ENCODE measurements at places on chromosomes 11 and 22.
A peak's percentile ranks its signal among the peaks of the same experiment; 100 is the strongest.

DNA sequence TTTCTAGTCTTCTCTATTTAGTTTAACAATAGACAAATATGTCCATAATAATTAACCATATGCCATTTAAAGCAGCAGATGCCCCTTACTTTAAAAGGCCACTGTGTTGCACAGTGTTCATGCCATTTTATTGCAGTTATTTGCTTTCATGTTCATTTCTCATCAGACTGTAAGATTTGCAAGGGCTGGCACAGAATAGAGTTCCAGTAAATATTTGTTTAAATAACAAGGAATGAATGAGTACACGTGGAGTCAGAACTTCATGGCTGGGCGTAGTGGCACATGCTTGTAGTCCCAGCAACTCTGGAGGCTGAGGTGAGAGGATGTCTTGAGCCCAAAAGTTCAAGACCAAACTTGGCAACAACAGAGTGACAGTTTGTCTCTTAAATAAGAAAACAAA is 1228.6 kb downstream of the LRRC4C start:
- no peak for DNase-seq

- no peak for DNase-seq
Observed at GRCh38 chr11:72446929-72447769, 12.8 kb upstream of the CLPB start.

- no peak for DNase-seq
Observed at GRCh38 chr11:47904048-47904447, 55.9 kb upstream of the NUP160 start.

DNA sequence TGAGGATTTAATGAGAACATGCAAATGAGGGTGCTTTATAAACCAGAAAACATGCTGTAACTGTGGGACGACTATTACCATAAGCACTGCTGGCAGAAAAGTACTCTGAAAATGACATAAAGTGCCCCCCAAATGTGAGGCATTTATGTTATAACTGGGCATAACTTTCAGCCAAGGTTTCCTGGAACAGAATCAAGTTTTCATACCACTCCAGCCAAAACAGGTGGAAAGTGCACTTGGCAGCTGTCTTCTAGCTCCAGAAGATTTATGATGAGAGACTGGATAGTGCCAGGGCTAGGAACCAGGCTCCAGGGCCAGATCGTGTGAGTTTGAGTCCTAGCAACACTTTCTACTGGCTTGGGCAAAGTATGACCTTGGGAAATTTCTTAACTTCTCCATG is 339.2 kb downstream of the TENM4 start:
- no peak for DNase-seq

DNA sequence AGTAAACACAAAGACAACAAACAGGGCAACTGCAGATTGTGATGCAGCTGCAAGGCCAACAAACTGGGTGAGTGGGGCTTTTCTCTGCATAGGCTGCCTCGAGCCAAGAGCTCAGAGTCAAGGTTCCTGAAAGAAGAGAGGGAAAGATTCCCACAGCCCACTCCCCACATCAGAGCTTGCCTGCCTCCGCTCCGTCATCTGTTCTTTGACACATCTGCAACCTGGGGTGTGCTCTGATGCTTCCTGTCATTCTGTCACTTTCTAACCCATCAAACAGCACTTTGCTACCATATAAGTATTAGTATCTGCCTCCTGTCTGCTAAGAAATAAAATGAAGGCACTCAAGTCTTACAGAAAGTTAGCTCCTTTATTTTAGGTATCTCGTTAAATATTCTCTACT is 46.9 kb downstream of the C22orf31 start:
- DNase-seq = no peak

DNA sequence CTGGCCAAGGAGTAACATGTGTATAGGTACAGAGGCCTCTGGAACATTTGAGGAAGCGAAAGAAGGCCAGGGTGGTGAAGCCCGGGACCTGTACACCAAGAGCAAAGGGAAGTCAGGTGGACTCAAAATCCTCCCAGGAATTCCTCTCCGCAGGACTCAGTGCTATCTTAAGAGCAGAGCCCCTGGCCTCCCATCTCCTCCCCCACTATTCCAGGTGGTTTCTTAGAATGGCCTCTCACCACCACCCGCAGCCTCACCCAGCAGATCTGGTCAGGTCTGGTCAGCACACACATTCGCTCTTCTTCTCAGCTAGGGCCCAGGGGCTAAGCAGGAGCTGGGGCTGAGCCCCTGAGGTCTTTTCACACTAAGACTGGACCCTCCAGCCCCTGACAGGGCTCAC is 59.1 kb downstream of the SCGB1A1 start:
- no peak for DNase-seq

DNA sequence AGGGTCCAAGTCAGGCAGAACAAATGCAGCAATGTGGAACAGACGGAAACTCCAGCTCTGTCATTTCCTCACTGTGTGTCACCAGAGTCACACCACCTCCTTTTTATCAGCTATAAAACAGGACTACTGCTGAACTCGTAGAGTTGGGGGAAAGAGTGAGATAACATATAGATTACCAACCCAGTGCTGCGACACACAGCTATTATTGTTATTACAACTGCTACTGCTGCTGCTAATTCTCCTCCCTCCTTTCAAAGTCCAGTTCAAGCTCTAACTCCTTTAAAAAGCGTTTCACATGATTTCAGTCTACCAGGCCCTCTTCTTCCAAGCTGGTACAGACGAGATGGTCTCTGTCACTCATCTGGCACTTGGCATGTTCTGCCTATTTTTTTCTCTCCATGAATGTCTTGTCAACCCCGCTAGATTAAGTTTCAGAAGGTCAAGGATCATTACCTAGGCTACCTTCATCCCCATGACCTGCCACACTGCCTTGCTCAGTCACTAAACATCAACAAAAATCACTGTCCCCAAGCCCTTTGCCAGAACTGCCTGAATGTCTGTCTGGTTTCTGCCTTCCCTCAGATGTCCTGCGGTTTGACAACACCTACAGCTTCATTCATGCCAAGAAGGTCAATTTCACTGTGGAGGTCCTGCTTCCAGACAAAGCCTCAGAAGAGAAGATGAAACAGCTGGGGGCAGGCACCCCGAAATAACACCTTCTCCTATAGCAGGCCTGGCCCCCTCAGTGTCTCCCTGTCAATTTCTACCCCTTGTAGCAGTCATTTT is 3.7 kb upstream of the MTFP1 start:
- DNase-seq = no peak

- no peak for DNase-seq
Observed at GRCh38 chr11:102272047-102272824, 45.0 kb upstream of the BIRC3 start.

GRCh38 chr11:75815345-75816168 is 547 bp downstream of the UVRAG start:
- peak; percentile 29 for DNase-seq

DNA sequence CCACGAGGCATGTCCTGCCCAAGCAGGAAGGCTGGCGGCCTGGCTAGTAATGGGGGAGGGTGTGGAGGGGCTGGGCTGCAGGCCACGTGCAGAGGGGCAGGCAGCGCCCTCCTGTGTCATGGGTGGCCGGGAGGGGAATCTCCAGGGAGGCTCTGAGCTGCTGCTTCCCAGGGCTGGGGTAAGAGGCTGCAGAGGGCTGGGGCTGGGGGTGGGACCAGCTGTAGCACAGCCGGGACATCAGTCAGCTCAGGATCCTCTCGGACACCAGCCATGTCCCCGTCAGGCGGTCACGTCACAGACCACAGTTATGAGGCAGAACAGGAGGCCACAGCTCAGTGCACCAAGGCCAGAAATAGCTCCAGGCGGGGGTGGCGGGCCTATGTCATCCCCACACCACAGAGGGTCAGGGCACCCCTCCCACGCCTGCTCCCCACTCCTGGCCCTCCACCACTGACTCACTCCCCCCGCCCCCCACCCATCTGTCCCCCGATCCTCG is 21.1 kb downstream of the RTN4R start:
- no peak for DNase-seq

- no peak for DNase-seq
Observed at GRCh38 chr11:61949169-61950034, 749 bp upstream of the BEST1 start.

GRCh38 chr11:9573775-9574621 is 528 bp downstream of the WEE1 start:
- DNase-seq = no peak

- DNase-seq = peak; percentile 53
Observed at GRCh38 chr22:40637183-40638150, 948 bp upstream of the MRTFA start.

DNA sequence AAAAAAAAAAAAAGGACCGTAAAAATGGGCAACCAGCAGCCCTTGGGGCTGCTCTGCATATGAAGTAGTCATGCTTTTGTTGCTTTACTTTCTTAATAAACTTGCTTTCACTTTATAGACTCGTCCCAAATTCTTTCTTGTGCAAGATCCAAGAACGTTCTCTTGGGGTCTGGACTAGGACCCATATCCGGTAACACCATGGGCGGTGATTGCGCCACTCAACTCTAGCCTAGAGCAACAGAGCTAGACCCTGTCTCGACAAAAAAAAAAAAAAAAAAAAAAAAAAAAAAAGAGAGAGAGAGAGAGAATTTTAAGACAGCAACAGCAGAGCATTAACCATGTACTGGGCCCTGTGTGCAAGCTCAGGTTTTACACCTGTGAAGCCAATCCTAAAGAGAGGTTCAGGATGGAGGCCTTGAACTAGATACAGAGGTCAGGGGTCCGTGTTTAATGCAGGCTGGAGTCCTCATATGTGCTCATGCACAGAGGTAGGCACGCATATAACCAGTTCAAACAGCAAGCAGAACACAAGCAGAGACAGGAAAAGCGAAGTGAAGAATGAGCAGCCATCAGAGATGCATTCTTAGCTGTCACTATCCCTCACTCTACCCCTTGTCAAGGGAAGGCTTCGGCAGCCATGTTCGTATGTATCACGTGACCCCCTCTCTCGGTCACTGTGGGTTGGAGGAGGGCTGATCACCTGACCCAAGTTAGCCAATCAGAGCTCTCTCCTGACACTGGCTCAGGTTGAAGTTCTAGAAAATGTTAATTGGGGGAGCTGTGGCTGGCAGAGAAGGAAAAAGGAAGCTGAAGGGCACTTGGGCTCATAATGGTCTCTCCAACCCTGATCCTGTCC is 16.7 kb upstream of the SYT12 start:
- DNase-seq = no peak

Measured in stimulated activated CD4-positive, alpha-beta T cell treated with anti-CD3 and anti-CD28 coated beads, Interleukin-1b, Interleukin-23, amount 100 ng/mL, for 4 hours (primary cell).